ENCODE measurements at places on chromosomes 2 and 18.

- no peak for DNase-seq
These were observed 341.6 kb upstream of the NT5C1B start for GRCh38 chr2:18930971-18931370.

DNA sequence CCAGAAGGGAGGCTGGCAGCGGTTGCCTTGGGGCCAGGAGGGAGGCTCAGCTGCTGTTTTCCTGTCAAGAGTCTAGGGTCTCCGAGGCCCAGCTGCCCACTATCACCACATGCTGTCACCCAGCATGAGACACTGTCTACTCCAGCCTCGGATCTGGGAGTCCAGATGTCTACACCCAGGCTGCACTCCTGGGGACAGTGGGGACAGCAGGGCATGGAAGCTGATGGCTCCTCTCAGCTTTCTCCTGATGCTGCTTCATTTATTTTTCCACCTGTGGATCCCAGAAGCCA is 134.0 kb downstream of the PTGR3 start:
- no peak for DNase-seq

DNA sequence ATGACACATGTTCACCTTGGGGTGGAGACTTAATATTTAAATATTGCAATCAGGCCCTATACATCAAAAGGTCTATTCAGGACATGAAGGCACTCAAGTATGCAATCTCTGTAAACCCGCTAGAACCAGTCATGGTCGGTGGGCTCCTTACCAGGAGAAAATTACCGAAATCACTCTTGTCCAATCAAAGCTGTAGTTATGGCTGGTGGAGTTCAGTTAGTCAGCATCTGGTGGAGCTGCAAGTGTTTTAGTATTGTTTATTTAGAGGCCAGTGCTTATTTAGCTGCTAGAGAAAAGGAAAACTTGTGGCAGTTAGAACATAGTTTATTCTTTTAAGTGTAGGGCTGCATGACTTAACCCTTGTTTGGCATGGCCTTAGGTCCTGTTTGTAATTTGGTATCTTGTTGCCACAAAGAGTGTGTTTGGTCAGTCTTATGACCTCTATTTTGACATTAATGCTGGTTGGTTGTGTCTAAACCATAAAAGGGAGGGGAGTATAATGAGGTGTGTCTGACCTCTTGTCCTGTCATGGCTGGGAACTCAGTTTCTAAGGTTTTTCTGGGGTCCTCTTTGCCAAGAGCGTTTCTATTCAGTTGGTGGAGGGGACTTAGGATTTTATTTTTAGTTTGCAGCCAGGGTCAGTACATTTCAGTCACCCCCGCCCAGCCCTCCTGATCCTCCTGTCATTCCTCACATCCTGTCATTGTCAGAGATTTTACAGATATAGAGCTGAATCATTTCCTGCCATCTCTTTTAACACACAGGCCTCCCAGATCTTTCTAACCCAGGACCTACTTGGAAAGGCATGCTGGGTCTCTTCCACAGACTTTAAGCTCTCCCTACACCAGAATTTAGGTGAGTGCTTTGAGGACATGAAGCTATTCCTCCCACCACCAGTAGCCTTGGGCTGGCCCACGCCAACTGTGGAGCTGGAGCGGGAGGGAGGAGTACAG is 108.1 kb downstream of the XRCC5 start:
- no peak for DNase-seq

- no peak for DNase-seq
These were observed 108.4 kb upstream of the ITGB6 start for GRCh38 chr2:160308476-160308875.

- DNase-seq = no peak
These were observed 202.7 kb downstream of the CYP26B1 start for GRCh38 chr2:71944806-71945602.

DNA sequence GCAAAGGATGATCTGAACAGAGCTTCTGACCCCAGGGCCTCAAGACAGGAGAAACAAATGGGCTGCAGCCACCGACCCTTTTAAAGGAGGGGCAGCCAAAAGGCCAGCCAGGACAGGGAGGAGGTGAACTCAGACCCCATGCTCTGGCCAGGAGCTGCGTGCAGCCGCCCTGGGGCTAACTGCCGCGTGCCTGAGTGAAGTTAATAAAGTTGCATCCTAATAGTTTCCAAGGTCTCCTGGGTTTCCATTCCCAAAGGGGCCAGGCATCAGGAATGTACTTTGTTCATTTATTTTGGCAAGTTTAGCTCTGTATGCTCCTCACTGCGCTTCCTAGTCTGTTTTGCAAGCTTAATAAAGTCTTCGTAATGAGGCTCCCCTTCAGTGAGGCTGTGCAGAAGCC is 60.7 kb downstream of the EN1 start:
- no peak for DNase-seq

GRCh38 chr18:23711426-23711825 is 22.2 kb downstream of the LAMA3 start:
- DNase-seq = no peak

DNA sequence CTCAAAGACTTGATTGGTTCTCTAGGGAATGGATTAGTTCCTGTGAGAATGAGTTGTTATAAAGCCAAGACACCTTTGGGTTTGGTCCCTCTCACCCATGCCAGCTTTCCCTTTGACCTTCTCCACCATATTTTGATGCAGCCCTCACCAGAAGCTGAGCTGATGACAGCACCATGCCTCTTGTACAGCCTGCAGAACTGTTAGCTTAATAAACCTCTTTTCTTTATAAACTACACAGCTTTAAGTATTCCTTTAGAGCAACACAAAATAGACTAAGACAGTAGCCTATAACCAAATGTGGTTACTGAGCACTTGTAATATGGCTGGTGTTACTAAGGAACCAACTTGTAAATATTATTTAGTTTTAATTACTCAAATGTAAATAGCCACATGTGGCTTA is 55.1 kb downstream of the BAZ2B start:
- DNase-seq = no peak

GRCh38 chr18:8681196-8681595 is 24.2 kb upstream of the MTCL1 start:
- no peak for DNase-seq

DNA sequence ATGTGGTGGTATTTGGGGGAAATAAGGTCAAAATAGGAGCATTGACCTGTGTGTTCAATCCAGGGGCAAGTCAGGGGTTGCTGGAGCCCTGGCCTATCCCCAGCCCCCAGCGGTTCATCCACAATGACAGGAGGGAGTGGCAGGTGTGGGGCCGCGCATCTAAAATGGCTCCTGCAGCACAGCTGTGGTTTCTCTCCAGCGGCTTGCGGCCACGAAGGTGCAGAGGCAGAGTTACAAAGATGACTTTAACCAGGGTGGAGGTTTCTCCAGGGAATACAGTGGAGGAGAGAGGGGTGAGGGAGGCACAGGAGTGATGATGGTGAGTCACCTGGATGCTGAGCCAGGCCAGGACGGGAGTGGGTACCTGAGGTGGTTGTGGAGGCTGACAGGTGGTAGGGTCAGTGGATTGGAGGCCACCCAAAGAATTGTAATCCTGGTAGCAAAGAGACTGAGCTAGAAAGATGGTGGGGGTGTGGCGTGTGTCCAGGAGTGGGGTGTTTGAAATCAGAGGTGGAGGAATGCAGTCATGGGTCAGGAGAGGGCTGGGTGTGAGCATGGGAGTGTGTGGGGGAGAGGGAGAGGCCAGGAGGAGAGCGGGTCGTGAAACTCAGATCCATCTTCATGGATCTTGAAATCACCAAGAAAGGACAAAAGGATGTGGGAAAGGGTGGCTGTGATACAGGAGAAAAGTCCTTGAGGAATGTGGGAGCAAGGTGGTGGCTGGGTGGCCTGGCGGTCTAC is 83.2 kb downstream of the CTIF start:
- no peak for DNase-seq

DNA sequence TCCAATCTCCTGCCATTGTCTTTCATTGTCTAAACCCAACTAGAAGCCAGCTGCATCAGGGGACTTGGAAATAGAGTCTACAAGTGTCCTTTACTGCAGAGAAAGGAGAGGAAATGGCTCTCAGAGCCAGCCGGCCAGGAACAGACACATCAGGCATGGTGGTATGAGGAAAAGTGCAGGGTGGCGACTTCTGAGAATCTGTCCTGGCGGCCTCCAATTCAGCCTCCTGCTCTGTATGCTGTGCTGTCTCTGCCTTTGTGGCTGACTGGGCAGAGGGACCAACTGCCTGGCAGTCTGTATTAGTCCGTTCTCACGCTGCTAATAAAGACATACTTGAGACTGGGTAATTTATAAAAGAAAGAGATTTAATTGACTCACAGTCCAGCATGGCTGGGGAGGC is 36.8 kb upstream of the AQP4 start:
- no peak for DNase-seq

DNA sequence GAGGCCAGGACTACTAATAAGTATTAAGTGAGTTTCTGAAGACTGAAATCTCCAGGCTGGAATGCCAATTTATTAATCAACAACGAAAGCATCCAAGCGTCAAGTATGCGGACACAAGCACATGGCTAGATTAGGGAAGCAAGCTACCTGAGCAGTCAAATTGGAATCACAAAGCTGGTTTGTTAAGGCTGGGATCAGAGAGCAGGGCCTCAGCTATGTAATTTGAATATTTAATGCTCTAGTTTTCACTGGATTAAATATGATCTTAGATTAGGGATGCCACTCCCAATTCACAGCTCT is 5.7 kb downstream of the CCL20 start:
- DNase-seq = no peak

DNA sequence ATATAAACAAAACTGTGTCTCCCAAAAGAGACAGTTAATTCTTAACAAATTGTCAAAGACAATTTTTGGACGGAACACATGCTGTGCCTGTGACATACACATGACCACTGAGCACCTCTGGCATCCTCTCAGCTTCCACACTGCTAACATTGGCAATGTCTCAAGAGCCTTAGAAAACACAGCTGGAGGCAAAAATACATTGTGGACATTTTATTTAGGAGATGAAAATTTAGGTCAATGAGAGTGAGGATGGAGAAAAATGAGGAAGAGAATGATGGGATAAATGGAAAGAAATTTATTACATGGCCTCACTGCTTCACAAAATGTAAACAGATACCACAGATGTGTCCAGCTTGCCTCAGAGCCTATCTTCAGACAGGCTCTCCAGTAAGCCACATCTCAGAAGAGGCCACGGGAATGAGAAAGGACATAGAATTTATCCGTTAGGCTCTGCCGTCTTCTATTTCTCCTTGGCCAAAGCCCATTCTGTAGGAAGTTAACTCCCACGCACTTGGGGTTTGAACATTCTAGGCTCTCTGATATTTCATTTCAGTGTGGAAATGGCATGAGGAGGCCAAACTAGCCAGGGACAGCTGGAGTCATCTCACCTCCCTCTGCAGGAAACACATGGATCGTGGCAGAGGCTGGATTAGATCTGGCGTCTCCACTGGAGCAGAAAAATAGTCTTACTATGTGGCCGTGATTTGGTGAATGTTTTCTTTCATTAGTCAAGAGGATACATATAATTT is 519.4 kb upstream of the DSEL start:
- DNase-seq = no peak

DNA sequence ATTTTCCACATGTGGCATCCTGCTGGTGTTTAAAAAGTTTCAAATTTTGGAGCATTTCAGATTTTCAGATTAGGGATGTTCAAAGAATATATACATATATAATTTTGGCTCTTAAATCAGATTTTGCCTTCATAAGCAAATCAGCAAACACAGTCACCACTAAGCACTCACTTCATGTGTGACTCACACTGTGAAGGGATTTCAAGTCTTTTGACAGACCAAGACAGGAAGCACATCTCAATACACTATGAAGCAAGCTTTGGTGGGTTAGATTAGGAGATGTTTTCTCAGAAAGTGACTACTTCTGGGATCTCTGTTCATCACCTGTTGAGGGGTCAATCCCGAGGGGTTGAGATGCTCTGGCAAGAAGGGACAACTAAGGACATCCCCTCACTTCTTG is 227.8 kb upstream of the RBBP8 start:
- no peak for DNase-seq

GRCh38 chr2:46358713-46359112 is 61.5 kb downstream of the EPAS1 start:
- no peak for DNase-seq

GRCh38 chr2:239977111-239977510 is 48.0 kb downstream of the NDUFA10 start:
- no peak for DNase-seq

DNA sequence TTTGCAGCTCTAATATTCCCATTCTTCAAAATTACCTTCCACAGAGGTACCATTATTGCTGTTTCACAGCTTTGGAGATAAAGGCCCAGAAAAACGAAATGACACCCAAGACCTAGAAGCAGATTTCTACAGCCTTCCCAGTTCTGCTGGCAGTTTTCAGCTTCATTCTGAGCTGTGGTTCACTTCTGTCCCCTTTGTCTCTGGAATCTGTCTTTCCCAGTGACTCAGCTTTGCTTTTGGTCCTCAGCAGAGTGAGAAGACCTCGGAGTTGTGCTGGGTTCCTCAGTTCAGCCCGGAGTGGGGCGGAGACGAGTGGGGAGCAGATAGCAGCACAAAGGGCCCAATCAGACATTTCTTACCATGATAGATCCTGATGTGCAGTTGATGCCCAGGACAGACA is 180.7 kb upstream of the CXCR4 start:
- DNase-seq = no peak

GRCh38 chr2:73156539-73157124 is 43.9 kb upstream of the RAB11FIP5 start:
- peak; percentile 44 for DNase-seq

DNA sequence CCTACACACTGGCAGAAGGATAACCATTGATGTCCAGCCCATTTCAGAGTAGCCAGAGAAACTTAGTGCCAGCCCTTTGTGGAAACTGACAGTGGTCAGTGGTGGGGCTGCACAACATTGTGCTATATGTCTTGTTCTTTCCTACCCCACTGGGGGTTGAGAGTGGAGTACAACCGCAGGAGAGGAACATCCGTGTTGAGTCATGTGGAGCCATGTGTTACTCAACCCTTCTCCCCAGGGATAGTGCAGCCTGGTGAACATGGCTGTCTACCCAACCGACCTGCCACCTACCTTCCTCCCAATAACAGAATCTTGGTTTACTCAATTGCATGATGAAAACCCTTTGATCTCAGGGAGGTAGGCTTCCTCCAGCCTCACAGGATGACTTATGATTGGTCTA is 65.3 kb upstream of the MAPK4 start:
- no peak for DNase-seq

GRCh38 chr2:216404010-216404618 is 8.2 kb upstream of the SMARCAL1 start:
- peak; percentile 15 for DNase-seq

DNA sequence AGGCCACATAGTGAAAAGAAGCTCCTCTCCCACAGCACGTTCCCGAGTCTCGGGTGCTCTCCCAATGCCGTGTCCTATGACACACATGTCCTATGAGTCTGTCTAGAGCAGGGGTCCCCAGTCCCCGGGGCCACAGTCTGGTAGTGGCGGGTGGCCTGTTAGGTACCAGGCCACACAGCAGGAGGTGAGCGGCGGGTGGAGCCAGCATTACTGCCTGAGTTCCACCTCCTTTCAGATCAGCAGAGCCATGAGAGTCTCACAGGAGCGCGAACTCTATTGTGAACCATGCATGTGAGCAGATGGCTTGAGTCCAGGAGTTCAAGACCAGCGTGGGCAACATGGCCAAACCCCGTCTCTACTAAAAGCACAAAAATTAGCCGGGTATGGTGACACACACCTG is 112.6 kb downstream of the ZBTB7C start:
- no peak for DNase-seq

Measured in activated T-cell treated with anti-CD3 and anti-CD28 coated beads for 48 hours (primary cell).